ENCODE measurements at places on chromosomes 13 and 19. TPM values are rescaled to one million over a fixed set of nuclear protein-coding genes. Genes with fewer than 3 reads are reported as not detected.

The KIRREL2 gene
- total RNA-seq, result not detected

DNA sequence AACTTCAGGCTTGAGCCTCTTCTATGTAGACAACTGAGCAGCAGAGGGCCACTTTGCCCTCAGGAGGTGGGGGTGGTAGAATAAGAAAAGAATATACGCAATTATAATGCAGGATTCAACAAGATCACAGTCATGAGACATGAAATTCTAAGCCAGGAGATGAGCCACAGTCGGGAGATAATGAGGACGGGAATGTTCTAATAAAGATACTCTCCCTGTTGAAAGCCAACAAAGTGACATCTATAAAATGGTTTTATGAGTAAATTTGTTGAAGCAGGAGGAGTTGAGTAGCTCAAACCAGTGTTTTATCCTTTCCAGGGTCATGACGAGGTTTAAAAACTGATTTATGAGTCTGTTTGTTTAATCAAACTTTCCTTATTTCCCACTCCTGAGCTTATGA is 152.0 kb upstream of the SERP2 start:
- no peak for DNase-seq

DNA sequence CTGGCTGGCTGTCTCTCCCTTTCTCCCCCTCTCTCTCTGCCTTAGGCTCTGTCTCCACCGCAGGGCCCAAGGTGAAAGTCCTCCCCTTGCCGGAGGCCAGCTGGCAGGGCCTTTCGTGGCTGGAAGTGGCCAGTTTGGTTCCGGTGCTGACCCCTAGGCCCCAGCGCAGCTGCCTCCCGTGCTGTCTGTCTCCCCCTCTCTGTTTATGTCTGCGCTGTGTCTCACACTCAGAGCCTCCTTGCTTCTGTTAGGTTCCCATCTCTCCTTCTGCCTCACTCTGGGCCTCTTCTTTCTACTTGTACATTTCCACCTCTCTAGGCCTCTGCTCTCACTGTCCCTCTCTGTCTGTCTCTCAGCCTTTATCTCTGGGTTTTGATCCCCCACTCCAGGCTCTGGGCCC is 13.1 kb downstream of the CCDC97 start:
- no peak for DNase-seq

The METTL21C gene
- not detected for total RNA-seq

The HIPK4 gene
- 0.22 TPM for total RNA-seq

- DNase-seq, result no peak
These were observed 249.6 kb downstream of the OXGR1 start for GRCh38 chr13:96744367-96745331.

The TMEM145 gene
- not detected for total RNA-seq

The ZNF546 gene
- 13.3 TPM for total RNA-seq

DNA sequence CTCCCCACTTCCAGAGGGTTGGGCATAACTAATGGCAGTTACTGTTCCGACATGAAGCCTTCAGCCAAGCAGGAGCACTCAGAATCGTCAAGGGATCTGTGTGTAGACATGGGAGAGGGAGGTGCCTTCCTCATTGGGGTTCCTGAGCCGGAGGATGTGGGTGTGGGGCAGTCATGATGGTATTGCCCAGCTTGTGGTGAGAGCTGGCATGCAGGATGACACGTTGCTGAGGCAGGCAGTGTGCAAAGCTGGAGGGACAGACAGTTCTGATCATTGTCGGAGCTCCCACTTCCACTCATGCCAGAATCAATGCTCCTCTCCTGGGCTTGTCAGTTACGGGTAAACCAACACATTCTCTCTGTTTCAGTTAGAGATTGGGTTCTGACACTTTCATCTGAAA is 83.9 kb upstream of the TSC22D1 start:
- DNase-seq, result no peak

The LHB gene
- total RNA-seq, result not detected

GRCh38 chr19:44718441-44719261 is 19.7 kb downstream of the CEACAM16 start:
- DNase-seq, result peak; percentile 96

- DNase-seq, result no peak
These were observed 73.0 kb downstream of the IPO5 start for GRCh38 chr13:98026457-98026857.

DNA sequence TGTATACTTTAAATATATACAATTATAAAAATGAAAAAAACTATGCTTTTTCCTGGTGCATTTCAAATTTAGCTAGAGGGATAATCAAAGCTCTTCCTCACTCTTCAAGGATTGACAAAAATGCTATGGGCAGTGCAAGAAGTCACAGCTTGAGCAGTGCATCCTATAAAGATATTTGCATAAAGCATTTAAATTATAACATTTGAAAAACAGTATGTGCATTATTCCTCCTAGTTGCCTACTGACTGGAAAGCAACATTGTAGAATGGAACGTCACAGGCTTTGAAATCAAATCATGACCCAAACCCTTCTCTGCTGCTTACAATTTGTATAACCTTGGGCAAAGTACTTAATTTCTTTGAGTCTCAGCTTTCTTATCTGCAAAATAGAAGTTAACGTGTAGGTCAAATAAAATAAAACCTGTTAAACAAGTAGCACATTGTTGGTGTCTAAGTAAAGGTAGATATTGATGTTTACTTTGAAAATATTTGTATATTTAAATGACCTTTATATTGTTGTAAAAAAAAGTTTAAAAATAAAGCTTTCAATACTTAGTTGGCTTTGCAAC is 9.2 kb upstream of the KLHL1 start:
- no peak for DNase-seq

The S1PR4 gene
- 5.4 TPM for total RNA-seq

- peak; percentile 64 for DNase-seq
These were observed 607 bp downstream of the NFIC start for GRCh38 chr19:3366753-3367627.

- no peak for DNase-seq
These were observed 35.3 kb upstream of the SACS start for GRCh38 chr13:23468811-23469210.

The ZNF266 gene
- total RNA-seq, result 29.6 TPM

DNA sequence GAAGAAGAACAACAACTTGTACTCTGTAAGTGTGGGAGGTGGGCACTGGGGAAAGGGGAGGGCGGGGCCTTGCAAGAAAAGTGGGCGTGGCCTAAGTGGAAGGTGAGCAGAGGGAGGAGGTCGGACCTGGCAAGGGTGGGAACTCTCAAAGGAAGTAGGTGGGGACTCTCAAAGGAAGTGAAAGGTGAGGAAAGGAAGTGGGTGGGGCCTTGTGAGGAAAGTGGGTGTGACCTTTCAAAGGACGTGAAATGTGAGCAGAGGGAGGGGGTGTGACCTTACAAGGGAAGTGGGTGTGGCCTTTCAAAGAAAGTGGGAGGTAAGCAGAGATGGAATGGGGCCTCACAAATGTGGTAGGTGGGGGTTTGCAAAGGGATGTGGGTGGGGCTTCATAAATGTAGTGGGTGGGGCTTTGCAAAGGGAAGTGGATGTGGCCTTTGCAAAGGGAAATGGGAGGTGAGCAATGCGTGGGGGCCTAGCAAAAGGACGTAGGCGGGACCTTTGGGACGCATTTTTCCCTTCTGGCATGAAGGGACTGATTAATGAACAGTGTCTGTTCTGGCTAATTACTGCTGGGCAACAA is 25.9 kb downstream of the ACSBG2 start:
- no peak for DNase-seq

DNA sequence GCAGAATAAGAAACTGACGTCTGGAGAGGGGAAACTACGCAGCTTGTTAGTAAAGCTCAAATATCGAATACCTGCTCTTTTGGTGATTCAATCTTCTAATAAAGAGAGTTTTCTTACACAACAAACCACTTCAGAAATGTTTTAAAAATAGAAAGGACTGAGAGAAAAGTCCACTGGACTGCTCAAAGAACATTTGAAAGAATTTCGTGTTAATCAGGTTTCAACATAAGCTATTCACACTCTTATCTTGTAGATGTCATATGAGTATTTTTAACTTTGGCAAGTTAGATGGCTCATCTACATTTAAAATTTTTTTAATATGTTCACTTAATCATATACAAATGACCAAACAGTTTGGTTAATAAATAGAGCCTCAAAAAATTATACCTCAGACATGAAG is 95.6 kb upstream of the FAM216B start:
- DNase-seq, result no peak

The CEACAM21 gene
- 34.8 TPM for total RNA-seq

DNA sequence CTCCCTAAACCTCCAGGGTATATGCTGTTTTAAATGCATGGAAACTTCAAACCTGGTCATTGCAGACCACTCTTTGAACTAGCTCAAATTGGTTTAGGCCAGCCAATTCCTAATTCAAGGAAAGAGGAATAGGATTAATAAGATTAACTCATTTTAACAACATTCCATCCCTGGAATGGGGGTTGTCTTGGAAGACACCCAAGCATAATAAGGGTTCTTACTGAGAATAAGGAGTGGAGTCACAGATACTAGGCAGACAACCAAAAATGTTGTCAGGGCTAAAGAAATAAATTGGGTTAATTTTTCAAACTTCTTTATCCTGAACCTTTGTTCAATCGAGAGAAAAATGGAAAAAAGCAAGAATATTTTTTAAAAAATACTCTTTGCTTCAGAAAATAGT is 186.2 kb downstream of the PCDH9 start:
- no peak for DNase-seq

GRCh38 chr13:36763126-36763722 is 55.8 kb upstream of the RFXAP start:
- peak; percentile 20 for DNase-seq

GRCh38 chr13:30371649-30372265 is 50.5 kb upstream of the UBE2L5 start:
- peak; percentile 74 for DNase-seq

DNA sequence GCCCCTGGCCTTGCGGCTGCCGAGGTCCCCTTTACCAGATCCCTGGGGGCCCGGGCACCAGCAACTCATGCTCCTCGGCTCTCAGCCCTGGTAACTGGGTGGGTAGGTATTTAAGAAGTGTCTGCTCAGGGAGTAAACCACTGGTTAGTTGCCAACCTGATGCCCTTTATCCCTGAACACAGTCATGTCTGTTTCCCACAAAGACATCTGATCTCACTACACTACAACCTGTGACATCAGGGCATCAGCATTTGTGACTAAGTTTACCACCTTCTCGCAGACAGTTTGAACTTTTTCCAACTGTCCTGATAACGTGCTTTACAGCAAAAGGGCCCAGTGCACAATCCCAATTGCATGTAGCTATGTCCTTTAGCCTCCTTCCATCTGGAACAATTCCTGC is 22.0 kb downstream of the GGACT start:
- no peak for DNase-seq

- no peak for DNase-seq
These were observed 24.3 kb upstream of the SHFL start for GRCh38 chr19:10061717-10062310.

DNA sequence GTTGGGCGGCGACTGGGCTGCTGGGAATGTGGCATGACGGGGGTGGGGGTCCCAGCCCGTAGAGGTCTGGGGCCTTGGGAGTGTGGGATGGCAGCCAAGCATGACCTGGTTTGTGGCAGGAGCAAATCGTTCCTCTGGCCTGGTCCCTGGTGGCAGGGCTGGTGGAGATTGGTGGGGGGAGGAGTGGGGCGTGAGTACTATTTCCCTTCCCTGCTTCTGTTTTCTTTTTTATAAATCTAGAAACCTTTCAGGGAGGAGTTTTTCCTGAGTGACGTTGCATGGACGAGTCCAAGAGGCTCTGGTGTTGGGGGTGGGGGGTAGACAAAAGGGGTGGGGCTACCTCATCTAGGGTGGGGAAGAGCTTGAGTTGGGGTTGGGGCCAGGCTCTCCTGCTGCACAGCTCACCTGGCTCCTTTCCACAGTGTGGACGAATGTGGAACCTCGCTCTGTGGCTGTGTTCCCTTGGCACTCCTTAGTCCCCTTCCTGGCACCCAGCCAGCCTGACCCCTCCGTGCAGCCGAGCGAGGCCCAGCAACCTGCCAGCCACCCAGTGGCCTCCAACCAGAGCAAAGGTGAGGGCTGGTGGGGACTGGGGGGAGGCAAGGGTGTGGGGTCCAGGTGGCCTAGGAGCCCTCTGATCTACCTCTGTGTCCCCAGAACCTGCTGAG is 15.4 kb upstream of the PRR19 start:
- DNase-seq, result peak; percentile 90
